NCI-H748 treated with DMSO at 0.1 percent for 48 hours (cell line): ENCODE measurements at places on chromosomes 5 and 9.

- DNase-seq, result no peak
Observed at GRCh38 chr5:94173100-94173499, 431.7 kb upstream of the POU5F2 start.

DNA sequence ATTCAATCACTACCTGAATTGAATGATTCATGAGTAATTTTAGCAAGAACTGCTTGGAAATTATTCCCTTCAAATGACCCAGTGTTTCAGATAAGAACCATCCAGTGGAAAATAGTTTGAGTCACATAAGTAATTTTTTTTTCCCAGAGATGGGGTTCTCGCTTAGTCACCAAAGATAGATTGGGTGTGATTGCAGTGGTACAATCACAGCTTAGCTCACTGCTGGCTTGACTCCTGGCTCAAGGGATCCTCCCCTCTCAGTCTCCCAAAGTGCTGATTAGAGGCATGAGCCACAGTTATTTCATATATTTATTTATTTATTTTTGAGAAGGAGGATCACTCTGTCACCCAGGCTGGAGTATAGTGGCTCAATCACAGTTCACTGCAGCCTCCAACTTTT lies 574.5 kb upstream of the ARRDC3 start:
- DNase-seq, result no peak

DNA sequence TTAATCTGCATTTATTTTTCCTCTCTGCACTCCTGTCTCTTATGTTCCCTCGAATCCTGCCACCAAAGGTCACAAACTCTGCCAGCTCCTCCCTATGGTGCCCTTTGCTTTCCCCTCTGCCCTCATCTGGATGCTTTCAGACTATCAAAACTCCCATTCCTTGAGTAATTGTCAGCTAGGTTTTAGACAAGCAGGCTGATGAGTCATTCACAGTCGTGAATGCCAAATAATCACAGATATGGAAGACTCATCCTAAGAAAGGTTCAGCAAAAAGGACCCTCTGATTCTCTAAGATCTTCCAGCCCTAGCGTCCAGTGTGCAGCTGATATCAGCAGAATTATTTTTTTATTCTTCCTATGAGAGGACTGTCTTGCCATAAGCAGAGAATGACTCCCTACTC lies 104.5 kb upstream of the NUDT12 start:
- DNase-seq, result no peak

- DNase-seq, result no peak
Observed at GRCh38 chr5:135719428-135720063, 114.9 kb upstream of the SLC25A48 start.
